ENCODE measurements at places on chromosomes 3 and 15.
A peak's percentile ranks its signal among the peaks of the same experiment; 100 is the strongest.

DNA sequence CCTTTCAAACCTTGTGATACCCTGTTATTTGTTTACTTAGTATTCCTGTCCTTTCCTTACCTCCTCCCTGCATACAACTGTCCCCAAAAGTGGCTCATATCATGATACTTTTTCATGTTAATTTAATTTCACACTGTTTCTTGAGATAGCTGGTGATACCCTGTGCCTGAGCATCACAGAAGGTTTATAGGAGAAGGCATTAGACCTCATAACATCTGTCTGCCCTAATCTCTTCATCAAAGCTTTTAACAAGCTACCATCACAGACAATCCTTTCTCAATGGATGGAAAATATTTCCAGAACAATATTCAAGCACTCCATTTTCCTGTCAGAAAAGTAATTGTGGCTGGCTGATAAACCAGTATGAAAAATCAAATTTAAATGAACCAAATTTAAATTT lies 81.6 kb downstream of the SSR3 start:
- DNase-seq: no peak

GRCh38 chr15:32956711-32957110 lies 237.8 kb downstream of the FMN1 start:
- peak; percentile 72 for DNase-seq

GRCh38 chr3:35969406-35969805 lies 330.1 kb downstream of the ARPP21 start:
- DNase-seq: no peak

DNA sequence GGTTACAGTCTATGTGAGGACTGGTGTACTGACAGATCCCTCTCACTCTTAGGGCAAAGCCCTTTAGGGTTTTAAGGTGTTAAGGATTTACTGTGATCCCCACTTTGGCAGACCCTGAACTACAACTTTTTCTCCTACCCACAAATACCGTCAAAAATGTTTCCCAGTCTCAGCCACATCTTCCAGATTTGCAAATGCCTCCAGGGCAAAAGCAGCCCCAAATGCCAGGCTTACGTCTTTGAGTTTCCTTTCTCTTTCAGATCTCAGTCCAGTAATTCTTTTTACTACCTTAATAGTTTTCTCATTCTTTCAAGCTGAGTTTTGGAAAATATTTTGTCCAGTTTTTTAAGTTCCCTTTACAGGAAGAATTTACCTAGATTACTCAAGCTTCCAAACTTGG lies 13.4 kb upstream of the ITGA11 start:
- DNase-seq: no peak

GRCh38 chr15:97425596-97425995 lies 534.9 kb upstream of the ARRDC4 start:
- no peak for DNase-seq

DNA sequence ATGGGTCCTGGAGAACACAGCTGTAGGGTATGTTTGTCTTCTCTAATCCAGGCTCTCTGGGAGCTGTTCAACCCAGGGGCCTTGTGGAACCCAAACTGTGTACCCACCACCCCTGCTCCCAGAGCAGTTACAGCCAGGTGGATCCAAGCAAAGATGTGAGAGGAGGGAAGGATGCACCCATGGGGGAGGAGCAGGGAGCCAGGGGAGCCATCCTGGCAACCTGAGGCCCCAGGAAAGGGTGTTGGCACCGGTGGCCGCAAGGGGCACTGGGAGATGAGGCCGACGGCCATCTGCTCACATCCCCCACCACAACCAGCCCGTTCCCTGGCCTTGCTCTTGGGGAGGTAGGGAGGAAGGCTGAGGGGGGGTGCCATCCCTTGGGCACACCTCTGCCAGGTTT lies 43.2 kb downstream of the CMTM6 start:
- no peak for DNase-seq

DNA sequence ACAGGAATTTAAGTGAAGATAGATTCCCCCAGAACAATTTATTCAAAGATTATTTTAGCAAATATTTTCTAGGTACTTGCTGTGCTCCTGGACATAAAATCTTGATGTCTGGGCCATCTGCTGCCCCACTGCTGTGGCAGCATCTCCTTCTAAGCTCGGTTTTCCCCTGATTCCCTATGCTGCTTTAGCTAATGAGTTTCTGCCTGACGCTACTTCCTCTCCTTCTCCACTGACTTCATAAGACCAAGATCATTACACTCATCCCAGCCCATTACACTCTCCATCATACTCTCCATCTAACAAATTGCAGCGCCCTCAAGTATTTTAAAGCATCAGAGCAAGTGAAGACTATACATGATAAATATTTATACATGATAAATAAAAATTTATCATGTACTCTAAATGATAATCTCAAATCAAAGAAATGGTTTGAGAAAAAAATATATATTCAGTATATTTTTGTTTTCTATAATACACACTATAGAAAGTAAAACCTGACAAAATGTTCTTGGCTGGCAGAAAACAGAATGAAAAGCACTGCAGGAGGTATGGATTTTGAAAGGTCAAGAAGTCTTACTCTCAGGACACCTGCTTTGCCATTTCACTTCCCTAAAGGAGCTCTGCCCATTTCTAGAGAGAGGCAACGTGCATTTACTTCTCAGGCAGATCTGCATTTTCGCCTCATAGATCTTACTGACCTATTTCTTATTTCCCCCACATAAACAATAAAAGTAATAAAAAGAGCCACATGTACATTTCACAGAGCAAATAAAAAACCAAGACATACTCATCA lies 232.0 kb downstream of the KCNMB2 start:
- DNase-seq: no peak

DNA sequence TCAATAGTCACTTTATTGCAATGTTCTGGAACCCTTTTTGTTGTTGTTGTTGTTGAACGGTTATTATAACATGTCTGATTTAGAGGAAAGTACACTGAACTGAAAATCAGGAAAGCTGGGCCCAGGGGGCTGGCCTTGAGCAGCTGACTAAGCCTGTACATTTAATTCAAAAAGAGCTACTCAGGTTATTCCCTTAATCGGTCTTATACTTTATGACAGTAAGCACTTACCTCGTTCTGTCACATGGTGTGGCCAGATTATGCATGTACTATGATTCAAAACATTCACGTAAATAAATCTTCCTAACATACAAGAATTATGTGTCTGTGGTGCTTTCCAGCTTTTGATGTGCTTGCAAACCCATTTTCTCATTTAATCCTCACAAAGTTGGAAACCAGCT lies 382.5 kb upstream of the TPRG1 start:
- DNase-seq: no peak

- no peak for DNase-seq
Observed at GRCh38 chr15:94235646-94236045, 4.3 kb downstream of the MCTP2 start.

- peak; percentile 20 for DNase-seq
Observed at GRCh38 chr3:43162230-43163084, 56.6 kb upstream of the POMGNT2 start.

DNA sequence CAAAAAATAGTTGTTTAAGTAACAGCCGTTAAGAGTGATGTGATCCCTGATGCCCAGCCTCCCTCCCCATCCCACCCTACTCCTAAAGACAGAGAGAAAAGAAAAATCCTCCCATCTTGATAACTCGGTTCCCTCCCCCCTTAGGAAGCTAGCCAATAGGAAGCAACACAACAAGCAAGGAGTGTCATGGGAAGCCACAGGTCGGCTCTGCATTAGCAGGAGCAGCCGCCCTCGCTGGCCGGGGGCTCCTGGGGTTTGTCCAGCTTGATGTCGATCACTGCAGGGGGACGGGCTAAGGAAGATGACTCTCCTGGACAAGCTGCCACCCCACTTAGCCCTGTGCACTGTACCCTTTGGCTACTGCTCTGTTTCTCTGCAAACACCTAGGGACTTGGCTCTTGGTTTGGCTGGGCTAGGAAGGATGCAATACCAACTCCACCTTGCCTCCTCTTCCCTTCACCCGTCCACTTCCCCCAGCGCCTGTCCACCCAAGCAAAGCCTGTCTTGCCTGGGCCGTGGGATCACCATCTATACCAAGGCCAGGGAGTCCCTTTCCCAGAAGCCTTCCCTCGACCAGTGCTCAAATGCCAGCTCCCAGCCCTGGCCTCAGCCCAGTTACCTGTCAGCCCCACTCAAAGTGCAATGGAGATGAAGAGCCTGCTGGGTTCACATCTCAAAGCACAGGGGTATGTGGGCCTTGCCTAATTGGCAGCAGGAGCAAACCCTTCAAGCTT lies 23.1 kb downstream of the SRPRB start:
- no peak for DNase-seq

GRCh38 chr15:69930754-69931153 lies 167.0 kb downstream of the TLE3 start:
- DNase-seq: no peak

GRCh38 chr3:101940521-101941317 lies 91.4 kb downstream of the NFKBIZ start:
- peak; percentile 97 for DNase-seq

- DNase-seq: no peak
Observed at GRCh38 chr15:75023872-75024636, 664 bp downstream of the PPCDC start.

DNA sequence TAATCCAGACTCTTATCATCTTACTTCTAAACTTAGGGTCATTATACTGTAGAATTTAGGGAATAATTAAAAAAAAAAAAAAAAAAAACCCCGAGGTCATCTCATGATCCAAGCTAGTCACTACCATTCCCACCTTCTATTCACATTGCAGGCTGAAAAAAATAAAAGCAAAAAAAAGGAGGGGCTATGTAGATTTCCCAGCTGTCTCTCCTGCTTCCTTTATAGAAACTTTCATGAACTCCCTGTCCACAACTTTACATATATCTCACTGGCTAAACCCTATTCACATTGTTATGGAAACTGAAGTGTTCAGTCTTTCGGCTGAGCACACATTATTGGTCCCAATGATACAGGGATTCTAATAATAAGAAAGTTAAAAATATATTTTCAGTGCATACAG lies 156.2 kb upstream of the TP63 start:
- no peak for DNase-seq

DNA sequence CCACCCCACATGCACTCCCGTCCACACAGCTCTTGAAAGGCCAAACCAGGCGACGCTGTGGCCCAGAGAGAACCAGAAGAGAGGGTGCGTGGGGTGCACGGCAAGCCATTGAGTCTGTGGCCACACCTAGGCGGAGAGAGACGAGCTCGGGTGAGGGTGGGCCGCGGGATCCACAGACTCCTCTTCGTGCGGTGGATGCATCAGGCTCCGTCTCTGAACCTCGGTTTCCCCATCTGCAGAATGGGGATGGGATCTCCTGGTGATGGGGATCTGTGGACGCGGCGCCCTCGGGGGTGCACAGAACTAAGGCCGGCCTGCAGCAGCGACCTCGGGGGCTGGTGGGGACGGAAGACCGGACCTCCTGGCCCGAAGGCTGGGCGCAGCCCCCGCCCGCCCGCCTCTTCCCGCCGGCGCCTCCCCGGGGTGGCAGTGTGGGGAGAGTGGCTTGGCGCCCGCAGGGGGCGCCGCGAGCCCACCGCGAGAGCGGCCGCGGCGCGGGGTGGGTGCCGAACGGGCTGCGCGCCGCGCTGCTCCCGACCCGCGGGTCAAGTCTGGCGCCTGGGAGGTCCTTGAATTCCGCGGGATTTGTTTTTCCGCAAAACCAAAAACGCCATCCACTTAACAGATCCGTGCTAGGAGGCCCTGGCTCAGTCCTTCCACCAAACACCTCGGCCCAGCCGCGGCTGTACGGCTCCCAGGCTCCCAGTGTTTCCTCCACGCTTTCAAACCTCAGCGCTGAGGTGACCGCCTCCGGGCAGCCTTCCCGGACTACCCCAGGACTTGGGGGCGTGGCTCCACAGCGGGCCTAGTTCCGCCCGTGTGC lies 13.2 kb upstream of the ADPGK start:
- no peak for DNase-seq

- no peak for DNase-seq
Observed at GRCh38 chr3:14127516-14128161, 2.8 kb downstream of the TMEM43 start.

GRCh38 chr15:49026700-49027099 lies 19.5 kb downstream of the SECISBP2L start:
- DNase-seq: no peak

- no peak for DNase-seq
Observed at GRCh38 chr3:31934866-31935265, 46.2 kb downstream of the OSBPL10 start.

DNA sequence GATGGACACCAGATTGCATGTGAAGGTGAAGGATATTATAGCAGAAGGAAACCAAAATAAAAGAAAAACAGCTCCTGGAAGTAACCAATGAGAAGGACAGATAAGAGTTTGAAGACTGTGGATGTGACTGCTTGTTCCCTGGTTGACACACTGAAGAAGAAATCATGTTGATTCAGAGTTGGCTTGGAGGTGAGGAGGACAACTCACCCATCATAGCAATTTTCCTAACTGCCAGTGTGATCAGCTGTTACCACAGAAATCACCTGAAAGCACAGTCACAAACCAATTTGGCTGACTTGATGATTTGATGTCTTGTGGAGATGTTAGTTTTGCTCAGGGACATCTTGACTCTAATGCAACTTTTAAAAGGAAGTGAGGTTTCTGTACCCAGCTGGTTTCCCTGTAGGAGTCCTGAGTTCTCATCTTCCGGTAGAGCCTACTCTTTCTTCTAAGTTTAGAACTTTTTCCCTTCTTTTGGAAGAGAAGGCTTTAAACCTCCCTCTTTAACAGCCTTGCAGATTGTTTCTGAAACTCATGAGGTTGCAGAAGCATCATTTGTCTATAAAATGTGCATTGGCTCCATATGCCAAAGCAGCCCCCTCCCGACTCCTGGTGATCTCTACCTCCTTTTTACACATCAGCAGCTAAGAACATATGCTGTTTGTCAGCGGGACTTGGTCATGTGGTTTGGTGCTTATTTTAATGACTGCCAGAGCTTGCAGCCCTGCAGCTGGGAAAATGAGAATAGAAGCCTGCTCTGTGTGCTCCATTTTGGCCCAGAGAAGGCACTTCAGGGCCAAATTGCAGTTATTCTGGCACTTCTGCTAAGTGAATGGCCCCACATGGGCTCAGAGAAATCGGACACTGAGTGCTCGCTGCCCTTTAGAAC lies 10.3 kb downstream of the ATG7 start:
- no peak for DNase-seq

GRCh38 chr15:45048794-45049631 lies 26.0 kb downstream of the SORD start:
- DNase-seq: no peak

DNA sequence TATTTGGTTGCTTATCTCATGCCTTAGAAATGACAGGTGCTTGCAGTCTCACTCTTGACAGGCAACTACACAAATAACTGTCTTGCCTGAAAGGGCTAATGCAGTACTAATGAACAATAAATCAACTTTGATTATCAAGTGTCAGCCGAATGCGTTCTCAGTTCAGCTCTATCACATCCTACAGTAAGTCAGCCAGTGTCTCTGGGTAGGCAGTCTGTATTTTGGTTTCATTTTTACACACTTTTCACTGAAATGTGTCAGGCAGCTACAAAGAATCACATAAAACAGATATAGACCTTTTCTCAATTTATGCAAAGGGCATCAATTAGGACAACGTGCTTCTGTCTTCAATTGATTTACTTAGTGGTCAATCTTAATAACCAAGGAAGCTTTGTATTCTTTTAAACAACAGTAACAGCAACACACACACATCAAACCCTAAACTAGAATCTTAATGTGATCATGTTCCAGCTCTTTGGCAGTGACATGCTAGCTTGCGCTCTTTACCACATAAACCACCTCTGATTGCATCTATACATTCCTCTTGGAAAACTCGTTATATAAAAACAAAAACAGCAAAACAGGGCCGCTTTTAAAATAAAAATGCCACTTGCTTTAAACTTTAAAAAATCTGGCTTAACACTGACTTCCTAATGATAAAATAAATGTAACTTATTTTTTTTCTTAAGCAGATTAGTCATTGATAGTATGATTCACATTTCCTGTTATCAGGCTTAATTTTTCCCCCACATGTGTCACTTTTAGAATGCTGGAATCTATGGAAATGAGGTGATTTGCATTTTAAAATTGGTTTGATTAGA lies 520.4 kb downstream of the FOXP1 start:
- DNase-seq: no peak

- no peak for DNase-seq
Observed at GRCh38 chr15:36589971-36590370, 10.5 kb downstream of the CDIN1 start.

Measured in fibroblast of skin of left biceps (primary cell).